ENCODE measurements at places on chromosomes 4 and X.

GRCh38 chr4:104967034-104967401, 179.7 kb upstream of the TET2 start:
- no peak for DNase-seq

- no peak for DNase-seq
Observed at GRCh38 chrX:49960061-49960460, 37.7 kb downstream of the CLCN5 start.

DNA sequence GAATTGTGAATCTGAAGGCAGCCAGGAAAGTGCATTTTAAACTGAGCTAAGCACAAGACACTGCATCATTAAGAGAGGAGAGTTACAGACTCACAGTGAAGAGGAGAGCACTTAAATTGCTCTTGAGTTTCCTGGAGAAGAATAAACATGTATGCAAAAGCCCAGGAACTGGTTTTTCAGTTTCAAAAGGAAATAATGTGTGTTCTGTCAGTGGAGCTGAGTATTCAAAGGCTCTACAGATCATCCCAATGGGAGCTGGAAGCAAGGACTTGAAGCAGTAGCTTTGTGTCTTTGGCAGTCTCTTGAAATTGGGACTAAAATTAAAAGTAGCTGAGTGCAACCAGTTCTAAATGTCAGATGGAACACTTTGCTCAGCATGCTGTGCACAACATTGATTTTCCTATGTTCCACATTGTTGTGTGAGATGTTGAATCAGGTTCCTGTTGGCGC, 147.5 kb upstream of the ANK2 start:
- DNase-seq = no peak

DNA sequence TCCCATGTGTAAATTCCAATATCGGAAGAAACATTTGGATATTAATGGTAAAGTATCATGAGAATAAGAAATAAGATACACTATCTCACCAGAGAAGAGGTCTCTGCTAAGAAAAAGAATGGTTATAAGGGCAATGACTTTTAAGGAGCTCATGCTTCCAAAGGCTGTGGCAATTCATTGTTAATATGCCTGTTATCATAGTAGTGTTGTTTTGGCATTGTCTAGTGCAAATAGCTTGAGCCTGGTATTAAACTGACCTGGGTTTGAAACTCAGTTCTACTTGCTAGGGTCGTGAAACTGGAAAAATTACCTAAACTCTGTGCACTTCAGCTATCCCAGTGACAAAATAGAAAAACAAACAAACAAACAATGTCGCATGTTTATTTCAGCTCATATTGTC, 8.8 kb downstream of the HPGDS start:
- no peak for DNase-seq

- no peak for DNase-seq
Observed at GRCh38 chr4:183287309-183287659, 32.8 kb downstream of the CLDN22 start.

DNA sequence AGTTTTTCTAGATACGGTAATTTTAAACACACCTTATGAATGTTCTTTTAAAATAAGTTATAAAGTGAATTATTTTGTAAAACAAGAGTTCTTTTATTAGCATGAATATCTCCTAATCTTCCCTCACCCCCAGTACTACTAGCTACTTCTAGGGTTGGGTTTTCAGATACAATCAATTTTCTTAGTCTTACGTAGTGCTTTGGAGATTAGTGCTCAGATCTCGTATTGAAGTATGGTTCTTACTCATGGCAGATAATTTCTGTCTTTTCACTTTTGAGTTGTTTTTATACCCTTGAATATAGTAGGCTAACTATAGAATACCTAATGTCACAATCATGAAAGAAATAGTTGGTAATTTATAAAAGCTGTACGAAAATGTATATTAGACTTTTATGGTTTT, 43.2 kb downstream of the CDKL5 start:
- no peak for DNase-seq

- no peak for DNase-seq
Observed at GRCh38 chr4:26789208-26789607, 71.4 kb upstream of the STIM2 start.

GRCh38 chr4:20028645-20029044, 223.1 kb upstream of the SLIT2 start:
- no peak for DNase-seq

DNA sequence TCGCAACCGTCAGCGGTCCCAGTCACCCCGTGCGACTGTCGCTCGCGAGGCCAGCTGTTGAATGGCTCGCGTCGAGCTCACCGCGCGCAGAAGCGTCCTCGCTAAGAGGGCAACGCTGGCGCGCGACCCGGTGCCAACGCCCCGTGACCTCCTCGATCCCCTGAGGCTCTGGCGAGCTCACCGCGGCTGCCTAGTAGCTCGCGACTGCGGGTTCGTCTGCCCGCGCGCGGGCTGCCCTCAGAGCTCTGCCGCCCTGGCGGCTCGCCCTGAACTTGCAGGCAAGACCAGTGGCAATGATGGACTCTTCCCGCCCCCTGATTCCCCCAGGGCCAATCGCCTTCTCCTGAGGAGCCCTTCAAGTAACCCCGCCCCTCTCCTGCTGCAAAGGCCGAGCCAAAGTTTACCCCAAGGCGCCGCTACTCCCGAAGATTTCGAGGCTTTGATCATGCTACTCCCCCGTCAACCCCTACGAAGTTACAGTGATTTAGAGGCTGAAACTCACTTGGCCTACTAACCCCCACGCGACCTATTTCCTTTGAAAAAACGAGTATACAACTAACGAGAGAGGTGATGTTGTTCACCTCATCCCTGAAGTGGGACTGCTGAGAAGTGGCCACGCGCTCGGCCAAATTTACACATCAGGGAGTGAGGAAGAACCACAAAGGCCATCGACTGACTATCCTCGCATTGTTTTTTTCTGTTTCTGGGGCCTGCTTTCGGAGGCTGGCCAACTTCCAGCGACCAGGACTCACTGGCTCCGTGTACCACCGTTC, 37.5 kb downstream of the PGRMC1 start:
- peak; percentile 32 for DNase-seq

GRCh38 chr4:148330161-148330560, 112.1 kb downstream of the NR3C2 start:
- no peak for DNase-seq

GRCh38 chr4:176587920-176588319, 204.8 kb downstream of the VEGFC start:
- no peak for DNase-seq

- DNase-seq = no peak
Observed at GRCh38 chr4:3031357-3032082, 42.8 kb downstream of the HTT-AS start.

DNA sequence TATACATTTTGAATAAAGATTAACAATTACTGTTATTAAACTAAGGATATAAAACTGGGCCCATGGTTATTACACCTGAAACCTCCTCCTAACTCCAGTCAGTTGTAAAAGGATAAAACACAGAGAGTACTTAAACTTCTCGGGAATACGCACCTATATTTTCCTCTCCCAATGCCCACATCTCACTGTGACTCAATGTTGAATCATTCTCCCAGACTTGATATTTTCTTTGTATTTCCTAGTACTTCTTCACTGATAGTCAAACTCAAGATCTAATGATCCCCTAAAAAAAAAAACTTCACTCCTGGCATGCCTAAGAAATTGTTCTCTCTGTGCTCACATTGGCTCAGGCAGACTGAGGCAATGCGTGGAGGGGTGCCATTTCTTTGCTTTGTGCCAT, 212.5 kb upstream of the DKK2 start:
- no peak for DNase-seq

- no peak for DNase-seq
Observed at GRCh38 chrX:155143959-155144548, 72.2 kb upstream of the VBP1 start.

DNA sequence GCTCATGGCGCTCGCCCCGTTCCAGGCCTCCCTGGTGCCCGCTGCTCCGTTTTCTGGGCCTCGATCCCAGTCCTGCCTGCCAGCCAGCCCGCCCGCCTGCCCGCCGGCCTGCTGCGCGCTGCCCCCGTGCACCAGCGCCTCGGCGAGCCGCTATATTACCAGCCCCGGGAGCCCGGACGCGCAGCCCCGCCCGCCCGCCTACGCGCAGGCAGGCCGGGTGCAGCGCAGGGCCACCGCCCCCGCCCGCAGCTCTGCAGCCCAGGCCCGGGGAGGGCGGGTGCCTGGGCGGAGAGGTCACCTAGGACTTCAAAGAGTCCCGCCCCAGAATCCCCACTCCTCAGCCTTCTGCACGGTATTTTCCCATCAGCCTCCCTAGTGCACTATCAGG, at the start of gene MAOB:
TSS of gene MAOB (minus strand) at position 157 of the 388 bp plus-strand sequence. CDS start at position 6, 151 bp downstream.
- DNase-seq = peak; percentile 20

DNA sequence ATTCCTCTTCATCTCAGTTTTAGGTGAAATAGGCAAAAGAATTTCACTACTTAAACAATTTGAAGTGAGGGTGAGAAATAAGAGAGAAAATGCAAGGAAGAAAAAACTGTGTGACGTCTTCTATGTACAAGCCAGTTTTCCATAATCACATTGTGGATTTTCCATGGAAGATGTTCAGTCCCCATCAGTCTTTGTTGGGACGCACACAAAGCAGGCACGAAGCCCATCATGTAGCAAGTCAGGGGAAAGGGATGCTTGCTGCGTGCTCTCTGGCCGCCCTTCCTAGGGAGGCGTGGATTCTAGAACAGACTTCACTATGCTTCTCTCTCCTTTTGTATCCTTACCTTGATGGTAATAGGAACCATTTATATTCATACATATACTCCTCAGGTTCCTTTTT, 54.7 kb downstream of the RBPJ start:
- DNase-seq = no peak

DNA sequence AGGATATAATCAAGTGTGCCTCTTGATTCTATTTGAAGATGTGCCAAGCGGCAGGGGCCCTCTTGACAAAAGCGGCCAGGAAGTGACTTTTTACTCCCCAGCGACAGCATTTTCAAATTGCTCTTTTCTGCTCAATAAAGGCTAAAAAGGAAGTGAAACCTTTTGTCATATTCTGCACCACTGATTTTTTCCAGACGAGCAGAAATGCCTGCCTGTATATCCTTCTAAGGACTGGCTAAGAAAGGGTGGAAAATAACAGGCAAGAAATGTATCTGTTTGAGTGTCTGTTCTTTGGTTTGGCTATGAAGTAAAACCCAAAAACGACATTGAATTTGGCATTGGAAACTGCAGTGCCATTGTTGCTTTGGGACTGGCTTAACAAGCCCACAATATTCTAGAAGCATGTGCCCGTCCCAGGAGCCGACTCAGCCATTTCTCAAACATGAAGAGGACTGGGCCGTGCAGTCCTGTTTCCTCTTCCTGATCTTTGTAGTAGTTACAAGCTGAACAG, 25.4 kb downstream of the TMSB4X start:
- no peak for DNase-seq

DNA sequence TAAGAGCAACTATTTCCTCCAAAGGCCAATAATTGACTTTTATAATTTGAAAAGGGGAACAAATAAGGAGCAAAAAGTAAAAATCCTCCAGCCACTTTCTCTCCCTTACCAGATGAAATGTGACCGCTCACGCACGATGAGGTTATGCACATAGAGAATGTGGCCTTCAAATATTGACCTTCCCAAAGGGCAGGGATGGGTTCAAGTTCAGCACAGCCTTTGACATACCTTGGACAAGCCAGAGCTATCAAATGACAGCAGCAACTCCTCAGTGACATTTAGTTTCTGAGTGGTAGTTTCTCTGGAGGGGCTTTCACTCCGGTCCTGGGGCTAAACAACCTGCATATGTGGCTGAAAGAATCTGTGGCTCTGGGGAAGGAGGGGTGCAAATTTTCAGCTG, 50.7 kb downstream of the AMOT start:
- DNase-seq = no peak

- no peak for DNase-seq
Observed at GRCh38 chr4:80134936-80135701, 62.1 kb upstream of the ANTXR2 start.
